Effector CD8-positive, alpha-beta T cell (primary cell): ENCODE measurements at places on chromosomes 6 and 20.
A peak's percentile ranks its signal among the peaks of the same experiment; 100 is the strongest.

- no peak for DNase-seq
Measured at GRCh38 chr20:17875981-17876385, 92.6 kb downstream of the SNX5 start.

- no peak for DNase-seq
Measured at GRCh38 chr20:57968120-57968519, 258.3 kb upstream of the PMEPA1 start.

GRCh38 chr6:41025966-41026530 is 13.0 kb downstream of the UNC5CL start:
- no peak for DNase-seq

GRCh38 chr6:17311595-17312311 is 30.6 kb downstream of the RBM24 start:
- DNase-seq = no peak

GRCh38 chr6:42225419-42225818 is 7.8 kb upstream of the MRPS10 start:
- no peak for DNase-seq

DNA sequence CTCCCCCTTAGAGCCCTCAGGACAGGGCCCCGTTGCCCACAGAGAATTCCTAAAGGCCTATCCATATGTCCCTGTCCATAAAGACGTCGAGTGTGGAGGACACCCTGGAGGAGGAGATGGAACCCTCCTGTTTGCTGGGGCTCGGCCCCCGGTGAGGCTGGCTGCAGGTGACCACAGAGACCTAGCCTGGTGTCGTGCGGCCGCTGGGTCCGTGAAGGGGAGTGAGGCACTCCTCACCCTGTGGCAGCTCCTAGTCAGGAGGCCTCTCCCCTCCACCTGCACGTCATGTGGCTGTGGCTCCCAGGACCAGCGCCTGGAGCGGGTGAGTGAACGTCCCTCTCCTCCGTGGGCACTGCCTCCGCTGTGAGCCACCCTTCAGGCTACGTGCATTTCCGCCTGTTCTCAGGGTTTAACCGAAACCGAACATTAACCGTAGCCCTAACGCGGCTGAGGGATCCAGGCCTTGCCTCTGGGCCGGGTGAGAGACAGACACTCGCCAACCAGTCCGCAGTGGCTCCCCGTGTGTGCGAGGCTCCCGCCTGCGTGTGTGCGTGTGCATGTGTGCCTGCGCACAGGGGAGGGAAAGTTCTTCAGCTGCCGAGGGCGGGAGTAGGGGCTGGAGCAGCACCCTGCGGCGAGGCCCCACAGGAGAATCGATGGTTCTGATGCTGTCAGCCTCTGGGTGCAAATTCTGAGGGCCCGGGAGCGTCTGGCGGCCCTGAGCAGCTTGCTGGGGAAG is 5.9 kb upstream of the TCEA2 start:
- no peak for DNase-seq

DNA sequence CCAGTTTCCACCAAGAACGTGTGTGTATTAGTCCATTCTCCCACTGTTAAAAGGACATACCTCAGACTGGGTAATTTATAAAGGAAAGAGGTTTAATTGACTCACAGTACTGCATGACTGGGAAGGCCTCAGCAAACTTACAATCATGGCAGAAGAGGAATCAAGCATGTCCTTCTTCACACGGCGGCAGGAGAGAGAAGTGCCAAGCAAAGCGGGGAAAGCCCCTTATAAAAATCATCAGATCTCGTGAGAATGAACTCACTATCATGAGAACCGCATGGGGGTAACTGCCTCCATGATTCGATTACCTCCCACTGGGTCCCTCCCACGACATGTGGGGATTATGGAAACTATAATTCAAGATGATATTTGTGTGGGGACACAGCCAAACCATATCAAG is 13.1 kb downstream of the C20orf203 start:
- no peak for DNase-seq

DNA sequence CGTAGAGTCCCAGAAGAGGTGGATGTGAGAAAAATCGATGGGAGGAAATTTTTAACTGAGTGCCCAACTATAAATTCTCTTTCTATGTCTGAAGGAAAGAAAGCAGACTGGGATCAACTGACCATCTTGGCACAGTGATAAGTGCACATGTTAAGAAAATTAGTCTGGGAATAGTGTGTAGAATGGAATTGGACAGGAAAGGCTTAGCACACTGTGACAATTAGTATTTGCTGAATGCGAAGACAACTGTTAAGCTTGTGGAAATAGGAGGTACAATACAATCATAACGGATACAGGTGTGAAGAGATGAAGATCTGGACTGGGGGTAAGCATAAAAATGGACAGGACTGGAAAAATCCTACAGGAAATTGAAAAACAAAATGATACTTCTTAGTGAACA is 114.3 kb downstream of the FAM50B start:
- no peak for DNase-seq

DNA sequence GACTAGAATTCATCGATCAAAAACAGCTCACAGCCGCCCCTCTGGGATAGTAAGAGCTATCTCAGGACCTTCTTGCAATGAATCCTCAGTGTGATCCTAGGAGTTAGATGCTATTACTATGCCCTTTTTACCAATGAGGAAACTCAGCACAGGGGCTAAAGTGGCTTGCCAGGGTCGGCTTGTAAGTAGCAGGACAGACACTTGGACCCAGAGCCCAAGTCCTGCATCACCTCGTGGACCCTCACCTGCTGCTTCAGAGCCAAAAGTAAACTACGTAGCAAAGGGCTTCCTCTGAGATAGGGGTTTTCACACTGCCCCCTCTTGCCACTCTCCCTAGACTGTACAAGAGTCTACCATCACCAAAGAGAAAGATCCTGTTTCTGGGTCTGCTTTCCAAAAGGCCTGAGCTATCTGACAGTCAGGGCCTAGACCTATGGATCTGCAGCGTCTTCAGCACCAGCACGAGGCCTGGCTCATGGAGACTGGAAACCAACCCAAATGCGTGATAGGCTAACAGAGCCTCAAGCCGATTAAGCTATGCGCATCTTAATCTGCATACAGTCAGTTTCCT is 172.3 kb downstream of the ANKRD60 start:
- no peak for DNase-seq

DNA sequence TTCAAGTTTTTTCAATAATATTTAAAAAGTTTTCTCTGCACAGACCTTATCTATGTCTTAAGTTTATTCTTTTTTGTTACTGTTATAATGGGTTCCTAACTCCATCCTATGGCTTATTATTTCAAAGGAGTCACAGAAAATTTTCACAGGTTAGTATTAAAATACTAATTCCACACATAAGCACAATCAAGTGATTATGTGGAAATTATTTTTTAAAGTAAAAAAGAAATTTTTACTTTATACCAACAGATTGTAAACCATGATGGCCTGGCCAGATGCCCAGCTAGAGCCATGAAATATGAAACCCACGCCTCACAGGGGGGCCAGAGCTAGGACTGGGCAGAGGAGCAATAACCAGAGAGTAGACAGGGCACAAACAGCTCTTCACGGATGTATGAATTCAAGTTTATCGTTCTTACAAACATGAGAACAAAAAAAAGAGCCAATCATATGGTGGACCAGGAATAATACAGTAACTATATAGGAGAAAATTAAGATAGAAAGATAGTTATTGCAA is 34.0 kb downstream of the NUDT3 start:
- no peak for DNase-seq

- DNase-seq = no peak
Measured at GRCh38 chr6:144824018-144824417, 538.9 kb downstream of the UTRN start.

DNA sequence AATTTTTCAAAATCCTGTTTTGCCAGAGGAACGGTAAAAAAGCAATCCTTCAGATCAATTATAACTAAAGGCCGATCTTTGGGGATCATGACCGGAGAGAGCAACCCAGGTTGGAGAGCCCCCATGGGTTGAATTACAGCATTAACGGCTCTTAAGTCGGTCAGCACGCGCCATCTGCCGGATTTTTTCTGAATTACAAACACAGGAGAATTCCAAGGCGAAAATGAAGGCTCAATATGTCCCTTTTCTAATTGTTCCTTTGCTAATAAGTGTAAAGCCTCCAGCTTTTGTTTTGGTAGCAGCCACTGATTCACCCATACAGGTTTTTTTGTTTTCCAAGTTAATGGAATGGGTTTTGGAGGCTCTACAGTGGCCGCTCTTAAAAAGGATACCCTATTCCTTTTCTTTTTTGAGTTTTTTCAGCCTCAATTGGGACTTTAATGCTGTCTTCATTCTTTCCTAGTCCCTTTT is 16.9 kb upstream of the PTCRA start:
- DNase-seq = peak; percentile 61

GRCh38 chr6:123418071-123418470 is 218.7 kb downstream of the TRDN start:
- DNase-seq = no peak

GRCh38 chr6:33860706-33861474 is 57.1 kb upstream of the MLN start:
- DNase-seq = no peak

DNA sequence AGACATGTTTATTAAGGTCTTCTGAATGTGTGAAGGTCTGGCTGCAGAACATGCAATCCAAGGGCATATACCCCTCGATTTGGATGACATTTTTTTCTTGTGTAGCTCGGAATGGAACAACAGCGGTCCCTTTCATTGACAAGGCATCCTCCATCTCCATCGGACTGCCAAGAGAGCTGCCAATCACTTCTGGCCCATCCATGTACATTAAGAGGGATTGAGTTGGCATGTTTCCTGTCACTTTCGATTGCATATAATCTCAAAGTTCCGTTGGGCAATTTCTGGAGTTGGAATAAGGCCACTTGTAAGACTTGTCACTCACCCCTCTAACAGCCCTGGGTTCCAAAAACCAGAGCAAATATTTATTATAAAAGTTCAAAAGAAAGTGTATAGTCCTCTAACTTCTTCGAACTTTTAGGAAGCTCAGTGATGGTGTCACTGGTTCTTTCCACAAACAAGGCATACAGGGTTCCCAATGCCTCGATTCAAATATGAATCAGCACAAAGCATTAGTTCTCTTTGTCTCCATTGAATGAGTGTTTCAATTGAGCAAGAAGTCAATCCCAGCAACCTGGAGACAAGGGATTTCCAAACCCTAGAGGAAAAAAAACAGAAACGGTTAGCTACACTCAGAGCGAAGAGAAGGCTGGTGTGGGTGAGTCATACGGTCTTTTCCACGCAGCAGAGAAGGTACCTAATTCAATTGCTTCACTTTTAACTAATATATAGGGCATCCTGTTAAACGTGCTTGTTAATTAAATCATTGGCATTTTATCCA is 10.9 kb downstream of the ZNF217 start:
- no peak for DNase-seq

DNA sequence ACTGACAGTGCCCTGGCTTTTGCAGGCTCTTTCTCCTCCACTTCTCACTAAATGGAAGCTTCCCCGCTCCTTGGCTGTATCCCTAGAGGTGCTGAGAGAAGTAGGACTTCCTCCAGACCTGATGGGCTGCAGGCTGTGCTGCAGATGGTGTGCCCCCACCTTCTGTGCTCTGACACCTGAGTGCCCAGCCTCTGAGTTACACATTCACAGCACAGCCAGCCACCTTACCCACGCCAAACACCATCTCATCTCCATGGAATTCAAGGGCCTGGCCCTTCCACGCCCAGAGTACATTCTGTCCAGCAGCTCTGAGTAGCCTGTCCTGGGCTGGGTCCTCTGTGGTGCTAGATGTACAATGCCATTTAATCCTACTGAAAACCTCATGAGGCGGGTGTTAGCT is 5.3 kb downstream of the SFTA2 start:
- no peak for DNase-seq

GRCh38 chr6:128725271-128726233 is 157.4 kb upstream of the LAMA2 start:
- DNase-seq = no peak

DNA sequence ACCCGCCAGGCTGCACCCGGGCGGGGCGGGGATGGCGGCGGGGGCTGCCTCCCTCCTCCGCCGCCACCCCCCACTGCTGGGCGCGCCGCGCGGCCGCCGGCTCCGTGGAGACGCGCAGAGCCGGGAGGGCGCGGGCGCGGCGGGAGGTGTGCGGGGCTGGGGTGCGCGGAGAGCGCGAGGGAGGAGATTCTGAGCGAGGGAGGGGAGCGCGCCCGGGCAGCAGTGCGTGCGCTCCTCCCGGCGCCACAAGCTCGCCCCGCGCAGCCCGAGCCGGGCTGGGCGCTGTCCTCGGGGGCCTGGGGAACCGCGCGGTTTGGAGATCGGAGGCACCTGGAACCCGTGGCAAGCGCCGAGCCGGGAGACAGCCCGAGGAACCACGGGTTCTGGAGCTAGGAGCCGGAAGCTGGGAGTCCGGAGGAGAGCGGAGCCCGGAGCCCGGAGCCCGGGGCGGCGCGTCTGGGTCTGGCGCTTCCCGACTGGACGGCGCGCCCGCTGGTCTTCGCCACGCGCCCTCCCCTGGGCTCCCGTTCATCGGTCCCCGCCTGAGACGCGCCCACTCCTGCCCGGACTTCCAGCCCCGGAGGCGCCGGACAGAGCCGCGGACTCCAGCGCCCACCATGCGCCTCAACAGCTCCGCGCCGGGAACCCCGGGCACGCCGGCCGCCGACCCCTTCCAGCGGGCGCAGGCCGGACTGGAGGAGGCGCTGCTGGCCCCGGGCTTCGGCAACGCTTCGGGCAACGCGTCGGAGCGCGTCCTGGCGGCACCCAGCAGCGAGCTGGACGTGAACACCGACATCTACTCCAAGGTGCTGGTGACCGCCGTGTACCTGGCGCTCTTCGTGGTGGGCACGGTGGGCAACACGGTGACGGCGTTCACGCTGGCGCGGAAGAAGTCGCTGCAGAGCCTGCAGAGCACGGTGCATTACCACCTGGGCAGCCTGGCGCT is at the start of gene NTSR1:
Gene NTSR1, plus strand, starts transcription at position 246 of the 946 bp plus-strand sequence. Its CDS starts 372 bp downstream, at position 618.
- DNase-seq = no peak

DNA sequence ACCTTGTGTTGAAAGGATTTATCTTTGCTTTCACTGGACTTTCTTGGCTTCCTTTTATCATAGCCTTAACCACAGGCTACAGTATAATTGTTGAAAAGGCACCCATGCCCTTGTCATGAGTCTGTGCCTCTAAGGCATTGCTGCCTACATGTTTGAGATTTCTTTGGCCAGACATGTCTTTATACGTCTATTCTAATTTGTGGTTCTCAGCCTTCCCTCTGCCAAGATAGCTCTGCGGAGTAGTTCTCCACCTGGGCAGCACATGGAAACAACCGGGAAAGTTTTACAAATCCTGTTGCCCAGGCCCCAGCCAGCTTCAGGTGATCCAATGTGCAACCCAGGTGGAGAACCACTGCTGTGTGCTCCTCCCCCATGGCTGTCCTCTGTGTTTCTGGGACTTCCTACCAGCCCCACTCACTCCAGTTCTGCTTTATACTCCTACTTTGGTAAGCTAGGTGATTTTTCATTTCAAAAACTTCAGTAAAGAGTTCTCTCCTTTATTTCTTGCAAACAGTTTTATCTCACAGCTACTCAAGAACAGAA is 159.6 kb upstream of the MYLIP start:
- DNase-seq = no peak

DNA sequence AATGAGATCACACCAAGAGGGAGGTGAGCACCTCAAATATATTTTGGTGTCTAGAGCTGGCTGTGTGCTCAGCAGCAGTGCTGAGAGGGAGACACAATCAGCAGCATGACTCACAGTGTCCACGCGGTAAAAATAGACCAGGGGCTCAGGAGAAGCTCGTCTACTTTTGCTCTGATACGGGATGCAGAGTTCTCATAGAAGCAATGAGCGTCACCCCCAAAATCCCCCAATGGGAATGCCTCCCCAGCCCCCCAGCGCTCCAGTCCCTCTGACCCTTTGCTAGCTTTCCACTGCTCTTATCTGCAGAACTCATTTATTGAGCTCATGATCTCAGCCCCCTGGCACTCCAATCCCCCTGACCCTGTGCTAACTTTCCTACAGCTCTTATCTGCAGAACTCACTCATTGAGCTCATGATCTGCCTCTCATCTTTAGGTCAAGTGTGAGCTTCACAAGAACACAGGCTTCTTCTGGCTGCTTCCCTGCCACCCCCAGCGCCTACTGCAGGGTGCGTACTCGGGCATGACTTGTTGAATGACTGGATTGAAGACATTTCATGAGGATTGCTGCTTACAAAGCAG is 34.0 kb downstream of the SYNDIG1 start:
- no peak for DNase-seq
